ENCODE measurements at places on chromosomes 12 and 14.

GRCh38 chr12:77980782-77981181, 150.1 kb downstream of the NAV3 start:
- no peak for DNase-seq

GRCh38 chr12:71125515-71125914, 32.3 kb downstream of the TSPAN8 start:
- DNase-seq: no peak

DNA sequence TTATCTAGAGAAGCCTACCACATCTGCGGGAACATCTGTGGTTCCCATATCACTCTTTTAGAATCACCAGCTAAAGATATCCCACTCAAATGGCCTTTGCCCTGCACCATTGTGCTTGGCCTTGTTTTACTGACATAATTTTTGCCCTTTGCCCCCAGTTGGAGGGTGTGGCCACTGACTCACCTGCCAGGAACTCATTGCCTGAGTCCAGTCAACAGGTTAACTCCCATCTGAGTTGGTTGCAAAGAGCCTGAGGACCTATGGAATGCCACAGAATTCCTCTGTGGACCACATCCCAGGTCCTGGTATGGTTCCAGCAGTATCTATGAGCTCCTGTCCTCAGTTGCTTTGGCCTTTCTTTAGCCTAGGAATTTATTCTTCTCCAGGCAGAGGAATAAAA, 55.7 kb upstream of the PTGR2 start:
- DNase-seq: no peak

GRCh38 chr12:94140556-94140955, 7.8 kb upstream of the PLXNC1 start:
- DNase-seq: peak; percentile 55

DNA sequence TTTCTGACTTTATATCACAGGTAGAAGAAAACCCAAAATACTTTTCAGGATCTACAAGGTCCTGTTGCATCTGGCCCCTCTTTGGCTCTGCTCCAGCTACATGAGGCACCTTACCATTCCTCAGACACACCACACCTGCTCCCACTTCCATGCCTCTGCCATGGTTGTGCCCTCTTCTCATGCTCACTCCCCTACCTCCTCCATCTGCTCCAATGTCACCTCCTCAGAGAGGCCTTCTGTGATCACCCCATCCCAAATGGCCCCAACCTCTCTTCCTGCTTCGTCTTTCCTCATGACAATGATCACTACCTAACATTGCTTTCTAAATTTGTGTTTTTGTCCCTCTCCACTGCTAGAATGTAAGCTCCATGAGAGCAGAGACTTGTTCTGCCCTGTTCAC, 174.3 kb downstream of the ANO2 start:
- DNase-seq: no peak

DNA sequence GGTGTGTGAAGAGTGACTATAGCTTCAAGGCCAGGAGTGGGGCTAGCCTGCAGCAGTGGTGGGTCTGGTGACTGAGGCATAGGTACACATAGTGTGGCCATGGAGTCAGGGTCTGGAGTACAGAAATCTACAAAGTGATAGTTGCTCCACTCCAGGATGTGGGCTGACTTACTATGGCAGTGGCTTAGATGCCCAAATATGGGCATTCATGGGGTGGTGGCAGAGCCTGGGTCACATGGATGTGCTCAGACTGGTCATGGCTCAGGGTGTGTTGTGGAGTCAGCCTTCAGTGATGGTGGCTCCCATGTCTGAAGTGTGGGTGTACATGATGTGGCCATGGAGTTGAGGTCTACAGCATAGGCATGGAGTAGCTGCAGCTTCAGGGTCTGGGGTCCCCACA, 27.3 kb downstream of the CLEC6A start:
- DNase-seq: no peak

DNA sequence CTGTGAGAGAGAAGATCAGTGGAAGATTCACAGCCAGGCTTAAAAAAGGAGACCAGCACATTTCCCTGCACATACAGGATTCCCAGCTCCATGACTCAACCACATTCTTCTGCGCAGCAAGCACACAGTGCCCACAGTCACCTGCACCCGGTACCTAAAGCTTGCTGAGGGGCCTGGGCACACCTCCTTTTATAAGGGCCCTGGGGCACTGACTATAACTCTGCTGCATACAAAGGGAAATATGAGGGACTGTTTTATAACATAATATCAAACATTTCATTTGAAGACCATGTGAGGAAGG, 322.9 kb downstream of the DAD1 start:
- no peak for DNase-seq

GRCh38 chr12:38850461-38850860, 54.9 kb downstream of the CPNE8 start:
- DNase-seq: no peak

DNA sequence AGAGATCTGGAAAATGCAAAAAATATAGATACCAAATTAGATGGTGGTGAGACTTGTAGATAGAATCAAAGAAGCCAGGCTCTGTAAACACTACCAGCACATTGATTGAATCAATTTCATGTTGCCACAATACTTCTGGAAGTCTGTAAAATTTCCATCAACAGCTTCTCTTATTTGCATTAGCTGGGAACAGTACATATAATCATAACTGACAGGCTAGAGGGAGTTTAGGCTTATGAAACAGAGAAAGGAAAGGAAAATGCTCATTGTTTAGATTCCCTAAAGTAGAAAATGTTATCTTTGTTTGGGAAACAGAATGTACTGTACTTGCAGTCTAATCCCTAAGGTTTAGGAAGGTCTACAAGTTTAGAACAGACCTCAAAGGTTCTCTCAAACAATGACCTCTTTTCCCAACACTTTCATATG, 335.2 kb downstream of the CEP128 start:
- DNase-seq: no peak

DNA sequence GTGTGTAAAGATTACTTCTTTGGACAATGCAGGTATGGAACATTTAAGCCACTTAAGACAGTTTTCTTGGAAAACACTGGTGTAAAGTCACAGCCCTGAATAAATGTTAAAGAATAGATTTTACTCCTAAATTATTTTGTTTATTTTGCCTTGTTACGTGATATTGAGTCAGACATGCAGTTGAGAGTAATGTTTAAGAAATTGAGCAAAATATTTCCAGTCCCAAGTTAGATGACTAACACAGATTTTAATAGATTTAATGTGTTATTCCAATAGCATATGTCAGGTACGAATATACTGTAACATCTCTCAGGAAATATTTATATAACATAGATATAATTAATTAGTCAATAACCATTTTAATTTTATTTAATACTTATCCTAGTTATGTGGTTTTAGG, 1361.7 kb downstream of the FSCB start:
- DNase-seq: no peak

- DNase-seq: no peak
Observed at GRCh38 chr14:96470331-96470730, 31.9 kb upstream of the PAPOLA start.

GRCh38 chr12:92108651-92109050, 37.0 kb downstream of the BTG1 start:
- no peak for DNase-seq

DNA sequence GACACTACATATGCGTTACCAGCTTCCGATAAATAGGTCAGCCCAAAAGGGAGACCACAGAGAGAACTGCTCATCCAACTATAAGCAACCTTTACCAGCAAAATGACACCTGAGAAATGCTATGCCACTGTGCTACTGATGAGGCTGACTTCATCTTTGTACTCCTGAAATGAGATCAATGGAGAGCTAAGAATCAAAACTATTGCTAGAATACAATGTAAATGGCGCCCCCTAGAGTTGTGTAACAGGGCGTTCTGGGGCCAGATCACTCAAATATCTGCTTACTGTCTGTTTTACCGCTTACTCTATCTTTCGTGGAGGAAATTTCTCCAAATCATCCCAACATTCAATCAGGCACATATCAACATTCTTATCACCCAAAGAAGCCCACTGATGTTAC, 4.6 kb downstream of the ZNF384 start:
- DNase-seq: peak; percentile 74

DNA sequence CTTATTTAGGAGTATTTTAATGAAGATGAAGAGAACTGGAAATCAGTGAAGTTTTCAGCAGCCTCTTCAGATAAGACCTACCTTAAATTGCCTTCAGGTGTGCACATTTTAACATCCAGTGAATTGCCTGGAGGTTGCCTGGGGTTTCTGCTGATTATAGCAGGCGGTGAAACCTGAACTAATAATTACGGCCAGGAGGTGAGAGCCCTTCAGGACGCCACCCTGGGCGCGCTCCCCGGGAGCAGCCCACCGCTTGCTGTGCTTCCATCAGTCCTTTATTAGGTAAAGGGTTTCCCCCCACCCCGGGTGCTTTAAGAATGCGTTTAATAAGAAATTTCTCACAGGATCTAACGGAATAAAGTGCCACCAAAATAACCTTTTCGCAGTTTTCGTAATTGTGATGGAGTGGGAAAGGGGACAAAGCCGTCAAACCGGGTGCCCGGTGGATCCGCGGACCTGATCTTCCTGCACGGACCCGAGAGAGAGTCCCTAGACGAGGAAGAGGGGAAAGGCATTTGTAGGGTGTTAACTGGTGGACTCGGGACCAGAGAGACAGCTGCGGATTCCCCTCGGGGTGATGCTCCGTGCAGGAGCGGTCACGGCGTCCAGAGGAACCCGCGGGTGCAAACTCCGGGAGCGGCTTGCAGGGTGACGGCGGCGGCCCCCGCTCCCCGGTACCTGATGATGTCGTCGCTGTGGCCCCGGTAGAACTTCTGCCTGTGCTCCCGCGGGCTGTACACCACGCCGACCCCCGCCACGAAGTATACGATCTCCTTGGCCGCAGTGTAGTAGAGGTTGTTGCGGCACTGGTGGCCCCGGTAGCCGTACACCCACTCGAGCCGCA, 902 bp downstream of the EML5 start:
- no peak for DNase-seq

- DNase-seq: peak; percentile 71
Observed at GRCh38 chr14:91350813-91351511, 66.7 kb downstream of the CCDC88C start.

DNA sequence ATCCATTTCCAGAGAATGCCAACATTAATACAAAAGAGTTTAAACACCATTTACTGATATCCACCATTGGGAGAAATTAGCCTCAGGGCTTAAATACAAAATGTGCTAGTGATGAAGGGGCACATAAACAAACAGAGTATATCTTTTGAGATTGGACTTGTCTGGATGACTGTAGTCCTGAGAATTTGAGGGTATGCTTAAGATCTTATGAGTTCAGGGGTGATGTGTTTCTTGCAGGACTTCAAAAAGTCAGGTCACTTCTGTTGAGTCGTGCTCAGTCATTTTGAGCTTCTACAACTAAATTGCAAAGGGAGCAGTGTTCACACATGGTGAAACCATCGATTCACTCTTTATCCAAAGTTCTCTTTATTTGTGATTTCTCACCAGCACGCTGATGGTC, 425.7 kb downstream of the ATP23 start:
- DNase-seq: no peak

DNA sequence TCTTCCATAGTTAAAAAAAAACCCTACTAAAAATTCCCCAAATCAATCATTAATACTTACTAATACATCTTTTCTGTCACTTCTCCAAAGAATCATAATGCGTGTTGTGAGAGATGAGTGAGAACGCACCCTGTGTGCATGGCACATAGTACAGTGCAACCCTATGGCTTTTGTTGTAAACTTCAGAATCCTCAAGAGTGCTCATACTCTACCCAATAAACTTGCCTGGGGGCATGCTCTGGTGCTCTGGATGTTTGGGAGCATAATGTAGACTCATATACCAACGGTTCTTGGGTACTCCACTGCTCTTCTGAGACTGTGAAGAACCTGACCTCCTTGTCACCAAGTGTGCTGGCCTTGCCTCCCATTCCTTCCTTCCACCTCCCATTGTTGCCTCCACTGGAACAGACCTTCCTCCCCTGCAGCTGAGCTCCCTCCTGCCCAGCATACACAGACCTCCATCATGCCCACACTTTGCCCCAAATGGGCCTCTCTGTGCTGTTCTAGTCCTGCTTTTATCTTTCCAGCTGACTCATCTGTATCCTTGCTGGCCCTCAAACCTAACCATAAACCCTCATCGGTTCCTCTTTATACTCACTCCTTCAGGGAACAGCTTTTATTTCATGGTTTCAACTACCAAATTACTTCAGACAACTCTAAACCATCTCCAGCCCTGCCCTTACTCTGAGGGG, 8.9 kb downstream of the DCP1B start:
- no peak for DNase-seq

DNA sequence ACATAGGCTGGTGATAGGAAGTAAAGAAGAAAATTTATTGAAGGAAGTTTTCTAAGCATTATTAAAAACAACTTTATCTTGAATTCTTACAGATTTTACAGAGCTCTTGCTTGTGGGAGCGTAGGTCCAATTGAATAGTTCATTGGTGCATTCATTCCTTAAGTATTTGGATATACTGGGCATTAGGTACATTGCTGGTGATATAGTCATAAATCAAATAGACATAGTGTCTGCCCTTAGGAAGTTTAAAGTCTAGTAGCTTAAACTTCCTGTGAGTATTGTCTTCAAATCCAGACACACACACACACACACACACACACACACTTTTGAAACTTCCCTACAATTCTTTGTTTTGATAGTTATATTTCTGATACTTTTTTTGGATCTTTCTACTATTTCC, 226.7 kb downstream of the FUT8 start:
- no peak for DNase-seq

- no peak for DNase-seq
Observed at GRCh38 chr12:3990501-3991280, 117.5 kb upstream of the PARP11 start.

- no peak for DNase-seq
Observed at GRCh38 chr14:51331486-51332367, 91.7 kb downstream of the TMX1 start.

DNA sequence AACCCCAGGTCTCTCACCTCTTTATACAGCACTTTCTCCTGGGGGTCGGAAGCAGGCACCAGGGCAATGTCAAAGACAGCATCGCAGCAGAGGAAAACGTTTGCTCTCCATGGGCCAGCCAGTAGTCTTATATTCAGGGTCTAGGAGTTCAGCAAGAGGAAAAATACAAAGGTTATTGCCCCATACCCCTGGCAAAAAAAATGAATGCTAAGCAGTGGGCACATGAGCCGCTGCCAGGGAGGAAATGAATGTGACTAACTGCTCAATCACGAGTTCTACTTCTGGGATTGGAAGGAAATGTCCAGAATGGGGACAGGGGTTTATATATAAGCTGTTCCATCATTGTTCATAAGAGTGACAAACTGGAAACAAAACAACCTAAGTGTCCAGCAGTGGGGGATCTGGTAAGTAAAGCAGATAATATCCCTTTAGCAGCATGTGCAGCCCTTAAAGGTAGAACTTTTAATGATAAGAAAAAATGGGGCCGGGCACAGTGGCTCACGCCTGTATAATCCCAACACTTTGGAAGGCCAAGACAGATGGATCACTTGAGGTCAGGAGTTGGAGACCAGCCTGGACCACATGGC, 53.8 kb downstream of the PHETA1 start:
- no peak for DNase-seq

GRCh38 chr12:22477166-22477893, 67.0 kb downstream of the C2CD5 start:
- DNase-seq: no peak

DNA sequence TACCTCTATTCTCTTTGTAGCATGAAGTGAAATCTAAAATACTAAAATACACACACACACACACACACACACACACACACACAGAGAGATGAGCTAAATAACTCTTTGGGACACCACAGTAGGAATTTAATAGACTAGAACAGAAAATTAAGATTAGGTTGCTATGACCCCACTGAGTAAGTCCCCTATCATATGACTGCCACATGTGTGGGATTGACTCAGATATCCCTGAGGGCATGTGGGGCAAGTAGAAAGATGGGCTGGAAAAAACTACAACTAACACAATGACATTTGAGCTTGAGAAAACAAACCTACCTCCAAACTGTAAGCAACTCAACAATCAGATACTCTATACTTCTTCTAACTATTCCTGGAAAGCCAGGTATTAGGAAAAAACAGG, 27.0 kb downstream of the SLC25A21 start:
- DNase-seq: no peak
